ENCODE measurements at places on chromosomes 6 and 20.

- DNase-seq, result no peak
These were observed 5.4 kb downstream of the NKX2-2 start for GRCh38 chr20:21508230-21509078.

GRCh38 chr20:59633656-59634251, 29.4 kb downstream of the PHACTR3 start:
- DNase-seq, result no peak

- DNase-seq, result no peak
These were observed at the start of gene NRN1 for GRCh38 chr6:6006428-6007365. Gene NRN1 (minus strand): TSS chr6:6006925. CDS start chr6:6006749, 176 bp downstream.

- DNase-seq, result no peak
These were observed 312.5 kb downstream of the EYA4 start for GRCh38 chr6:133553652-133554051.

- DNase-seq, result no peak
These were observed 14.1 kb upstream of the TCFL5 start for GRCh38 chr20:62875419-62876361.

DNA sequence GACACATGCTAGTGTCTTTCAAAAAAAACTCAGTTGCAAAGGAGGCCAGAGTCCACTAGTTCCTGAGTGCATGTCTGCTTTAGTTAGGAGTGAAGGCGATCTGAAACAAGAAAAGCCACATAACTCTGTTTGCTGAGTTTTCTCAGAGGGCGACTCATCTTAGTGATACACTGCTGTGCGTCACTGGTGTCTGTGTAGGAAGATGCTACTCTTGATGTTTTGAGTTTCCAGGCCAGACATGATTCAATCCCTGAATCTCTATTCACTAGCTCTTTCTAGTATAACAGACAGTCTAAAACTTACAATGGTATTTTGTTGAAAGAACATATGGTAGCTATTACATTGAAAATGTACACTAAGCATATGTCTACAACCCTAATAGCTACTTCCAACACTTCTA, 60.9 kb downstream of the GFRAL start:
- no peak for DNase-seq

DNA sequence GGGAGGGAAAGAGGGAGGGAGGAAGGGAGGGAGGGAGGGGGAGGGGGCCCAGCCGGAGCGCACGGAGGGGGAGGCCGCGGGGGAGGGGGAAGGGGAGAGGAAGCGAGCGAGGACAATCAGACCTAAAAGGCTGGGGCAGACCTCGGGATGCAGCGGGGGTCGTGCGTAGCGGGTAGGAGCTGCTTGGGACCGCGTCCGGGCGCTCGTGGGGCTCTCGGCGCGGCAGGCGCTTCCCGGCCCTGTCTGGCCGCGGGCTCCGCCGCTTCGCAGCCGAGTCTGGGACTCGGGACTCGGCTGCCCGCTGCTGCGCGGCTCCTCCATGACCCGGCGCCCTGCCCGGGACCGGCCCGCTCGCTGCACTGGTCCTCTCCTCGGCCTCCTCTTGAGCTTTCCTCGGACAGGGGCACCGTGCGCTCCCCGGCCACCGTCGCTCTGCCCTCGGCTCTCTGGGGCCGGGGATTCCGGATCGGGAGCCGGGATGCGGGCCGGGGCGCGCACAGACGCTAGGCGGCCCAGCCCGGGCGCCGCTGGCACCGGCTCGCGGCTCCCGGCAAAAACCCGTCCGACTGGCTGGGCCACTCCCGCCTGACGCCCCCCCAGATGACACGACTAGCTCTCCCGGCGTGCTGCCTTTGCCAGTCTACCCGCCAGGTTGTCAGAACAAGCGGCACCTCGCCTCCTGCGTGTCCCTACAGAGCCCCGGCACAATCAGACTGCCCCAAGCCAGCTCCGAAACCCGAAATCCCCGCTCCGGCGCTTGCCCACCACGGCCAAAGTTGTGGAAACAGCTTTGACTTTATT, 2.2 kb downstream of the TFAP2A start:
- DNase-seq, result no peak

DNA sequence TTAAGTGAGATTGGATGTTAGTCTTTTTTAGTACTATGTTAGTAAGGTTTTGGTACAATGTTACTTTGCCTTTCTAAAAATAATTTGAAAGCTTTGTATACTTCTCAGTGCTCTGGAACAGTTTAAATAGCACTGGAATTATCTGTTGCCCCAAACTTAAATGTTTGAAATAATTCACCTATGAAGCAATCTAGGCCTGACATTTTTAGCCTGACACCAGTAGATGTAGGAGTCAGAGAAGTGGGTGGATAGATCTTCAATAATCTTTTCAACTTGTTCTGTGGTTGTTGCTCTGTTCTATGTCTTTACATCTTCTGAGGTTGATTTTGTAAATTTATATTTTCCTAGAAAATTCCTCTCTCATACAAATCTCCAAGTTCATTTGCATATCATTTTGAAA, 103.1 kb upstream of the ADGRF1 start:
- DNase-seq, result no peak

DNA sequence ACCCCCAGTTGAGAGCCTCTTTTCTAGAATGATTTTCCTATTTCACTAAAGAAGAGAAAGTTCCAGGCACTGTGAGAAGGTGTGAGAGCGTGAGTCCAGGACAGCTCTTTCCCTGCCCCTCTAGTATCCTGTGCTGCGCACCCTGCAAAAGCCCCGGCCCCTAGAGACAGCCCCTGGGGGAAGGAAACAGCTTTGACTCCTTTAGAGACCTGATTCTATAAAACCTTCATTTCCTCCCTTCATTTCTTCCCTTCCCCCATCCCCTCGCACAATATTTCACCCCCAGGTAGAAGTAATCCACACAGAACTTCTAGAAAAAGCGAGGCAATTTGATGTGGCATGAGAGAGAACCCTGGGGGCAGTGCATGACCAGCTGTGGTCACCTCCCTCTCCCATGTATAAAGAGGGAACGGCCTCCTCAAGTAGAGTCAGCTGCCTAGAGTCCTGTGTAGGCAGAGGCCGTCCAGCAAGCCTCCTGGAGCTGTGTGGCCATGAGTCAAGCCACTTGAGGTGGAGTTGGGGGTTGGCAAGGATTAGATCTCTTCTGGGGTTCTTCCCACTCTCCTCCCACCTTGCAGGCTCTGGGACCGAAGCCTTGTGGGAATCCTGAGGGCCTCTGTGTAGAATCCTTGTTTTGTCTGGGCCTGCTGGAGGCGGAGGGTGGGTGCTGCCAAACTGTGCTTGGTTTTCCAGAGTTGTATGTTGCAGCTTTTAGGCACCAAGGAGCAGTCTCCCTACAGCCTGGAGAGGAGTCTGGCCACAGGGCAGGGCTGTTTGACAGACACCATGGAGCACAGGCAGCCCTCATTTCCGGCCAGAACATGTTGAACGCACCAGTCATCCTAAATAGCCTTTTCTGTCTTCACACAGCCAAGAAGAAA, 41.7 kb downstream of the CHMP4B start:
- DNase-seq, result no peak

DNA sequence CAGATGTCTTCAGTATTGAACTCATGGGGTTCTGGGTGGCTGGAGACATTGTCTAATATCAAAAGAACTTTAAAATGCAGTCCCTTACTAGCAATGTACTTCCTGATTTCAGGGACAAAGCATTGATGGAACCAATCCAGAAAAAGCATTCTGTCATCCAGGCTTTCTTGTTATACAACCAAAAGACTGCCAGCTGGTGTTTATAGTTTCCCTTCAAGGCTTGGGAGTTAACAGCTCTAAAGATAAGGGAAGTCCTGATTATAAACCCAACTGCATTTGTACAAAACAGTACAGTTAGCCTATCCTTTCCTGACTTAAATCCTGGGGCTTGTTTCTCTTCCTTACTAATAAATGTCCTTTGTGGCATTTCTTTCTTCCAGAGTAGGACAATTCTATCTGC, 160.0 kb downstream of the COL21A1 start:
- no peak for DNase-seq

DNA sequence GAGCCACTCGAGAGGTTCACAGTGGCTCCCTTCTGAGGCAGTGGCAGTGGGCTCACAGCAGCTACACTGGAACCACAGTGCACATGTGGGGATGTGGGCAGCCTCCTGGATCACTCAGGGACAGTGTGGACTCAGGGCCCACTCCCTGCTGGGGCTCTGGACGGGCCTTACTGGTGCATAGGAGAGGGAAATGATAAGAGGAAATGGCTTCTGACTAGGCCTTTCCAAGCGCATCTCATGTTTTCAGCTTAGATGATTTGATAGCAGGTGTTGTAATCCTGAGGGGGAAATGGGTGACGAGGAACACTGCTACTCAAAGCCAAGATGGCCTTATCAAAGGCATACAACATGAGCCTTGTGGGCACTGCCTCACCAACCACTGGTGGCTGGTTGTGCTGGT, 44.0 kb downstream of the PANK2 start:
- DNase-seq, result no peak

DNA sequence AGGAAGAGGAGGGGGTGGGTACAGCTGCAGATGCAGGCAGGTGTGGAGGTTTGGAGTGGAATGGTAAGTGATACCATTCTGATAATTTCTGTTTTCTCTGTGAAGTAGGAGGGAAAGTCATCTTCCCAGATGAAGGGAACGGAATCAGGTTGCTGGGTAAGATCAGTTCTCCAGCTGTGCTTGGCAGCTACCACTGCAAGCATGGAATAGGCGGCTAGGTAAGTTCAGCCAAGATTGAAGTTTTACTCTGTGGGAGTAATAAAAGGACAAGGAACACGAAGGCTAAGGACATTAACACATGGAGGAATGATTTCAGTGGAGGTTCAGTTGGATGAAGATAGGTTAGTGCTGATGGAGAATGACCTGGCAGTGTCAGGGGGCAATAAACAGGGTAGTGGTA, 128.3 kb downstream of the CARMIL1 start:
- no peak for DNase-seq

GRCh38 chr6:70412252-70413113, 825 bp upstream of the FAM135A start:
- peak; percentile 10 for DNase-seq

DNA sequence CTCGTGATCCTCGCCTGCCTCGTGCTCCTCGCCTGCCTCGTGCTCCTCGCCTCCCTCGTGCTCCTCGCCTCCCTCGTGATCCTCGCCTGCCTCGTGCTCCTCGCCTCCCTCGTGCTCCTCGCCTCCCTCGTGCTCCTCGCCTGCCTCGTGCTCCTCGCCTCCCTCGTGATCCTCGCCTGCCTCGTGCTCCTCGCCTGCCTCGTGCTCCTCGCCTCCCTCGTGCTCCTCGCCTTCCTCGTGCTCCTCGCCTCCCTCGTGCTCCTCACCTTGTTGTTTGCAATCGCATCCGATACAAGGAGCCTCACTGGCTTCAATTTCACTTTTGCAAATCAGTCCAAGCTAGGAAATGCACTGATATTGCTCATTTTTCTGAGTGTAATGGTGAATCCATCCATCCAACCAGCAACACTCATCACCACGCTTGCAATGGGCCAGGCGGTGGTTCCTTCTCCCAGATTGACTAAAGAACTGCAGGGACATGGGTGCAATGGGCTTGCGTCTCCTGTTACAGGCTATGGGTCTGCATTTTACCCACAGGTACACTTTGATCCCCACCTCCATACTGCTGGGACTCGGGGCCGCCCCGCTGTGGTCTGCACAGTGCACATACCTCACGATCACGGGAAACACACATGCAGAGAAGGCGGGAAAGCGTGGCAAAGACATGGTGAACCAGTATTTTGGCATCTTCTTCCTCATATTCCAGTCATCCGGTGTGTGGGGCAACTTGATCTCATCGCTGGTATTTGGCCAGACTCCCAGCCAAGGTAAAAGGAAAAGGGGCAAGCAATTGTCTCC, 4.6 kb downstream of the UNC93A start:
- DNase-seq, result no peak

DNA sequence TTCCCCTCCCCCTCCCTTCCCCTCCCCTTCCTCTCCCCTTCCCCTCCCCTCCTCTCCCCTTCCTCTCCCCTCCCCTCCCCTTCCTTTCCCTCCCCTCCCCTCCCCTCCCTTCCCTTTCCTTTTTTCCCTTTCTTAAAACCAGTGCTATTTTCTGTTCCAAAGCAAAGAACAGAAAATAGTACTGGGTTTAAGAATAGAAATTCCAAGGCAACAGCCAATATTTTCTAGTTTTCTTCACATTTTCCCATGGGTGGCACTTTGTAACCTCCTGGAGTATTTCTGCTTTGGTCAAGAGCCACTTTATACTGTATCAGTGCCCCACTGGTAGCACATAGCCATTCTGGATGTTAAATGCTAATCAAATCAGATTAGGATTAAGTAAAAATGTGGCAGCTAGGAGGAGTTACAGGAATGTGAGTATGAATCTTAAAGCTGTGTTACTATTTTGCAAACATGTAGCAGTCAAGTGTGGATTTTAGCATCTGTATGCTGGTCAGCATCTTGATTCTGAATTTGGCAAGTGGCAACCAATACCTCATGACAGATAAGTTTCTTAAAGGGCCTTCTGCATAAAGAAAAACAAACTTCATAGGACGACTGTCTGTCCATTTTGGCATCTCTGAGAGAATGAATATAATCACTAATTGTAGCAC, 126.4 kb downstream of the CEP57L1 start:
- no peak for DNase-seq

DNA sequence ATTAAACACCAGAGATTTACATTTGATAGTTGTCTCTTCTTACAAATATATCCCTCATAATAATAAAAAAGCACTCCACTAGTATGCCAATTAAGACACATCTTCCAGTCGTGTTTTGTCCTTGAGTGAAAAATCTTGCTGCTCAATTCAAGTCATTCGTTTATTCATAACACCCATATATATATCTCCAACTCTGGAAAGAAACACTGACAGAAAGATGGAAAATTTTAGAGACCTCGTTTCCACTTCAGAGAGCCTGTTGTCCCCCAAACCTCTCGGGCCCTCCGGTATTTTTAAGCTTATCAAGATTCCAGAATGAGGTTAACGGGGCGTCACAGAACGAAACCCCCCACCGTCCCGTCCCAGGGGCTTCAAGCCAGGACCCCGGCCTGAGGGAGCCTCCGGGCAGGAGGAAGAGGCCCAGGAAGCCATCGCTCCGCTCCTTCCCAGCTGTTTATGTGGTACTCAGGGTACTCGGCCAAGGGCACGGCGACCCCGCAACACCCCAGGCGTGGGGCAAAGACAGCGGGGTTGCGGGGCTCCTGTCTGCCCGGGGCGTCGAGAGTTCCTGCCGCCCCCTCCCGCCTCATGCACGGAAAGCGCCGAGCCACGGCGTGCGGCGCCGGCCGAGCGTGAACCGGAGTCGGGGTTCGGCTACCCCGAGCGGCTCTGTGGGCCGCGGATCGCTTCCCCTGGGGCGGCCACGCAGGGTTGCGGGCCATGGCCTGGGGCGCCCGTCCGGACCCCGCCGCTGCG, 623 bp upstream of the SNX9 start:
- DNase-seq, result no peak

DNA sequence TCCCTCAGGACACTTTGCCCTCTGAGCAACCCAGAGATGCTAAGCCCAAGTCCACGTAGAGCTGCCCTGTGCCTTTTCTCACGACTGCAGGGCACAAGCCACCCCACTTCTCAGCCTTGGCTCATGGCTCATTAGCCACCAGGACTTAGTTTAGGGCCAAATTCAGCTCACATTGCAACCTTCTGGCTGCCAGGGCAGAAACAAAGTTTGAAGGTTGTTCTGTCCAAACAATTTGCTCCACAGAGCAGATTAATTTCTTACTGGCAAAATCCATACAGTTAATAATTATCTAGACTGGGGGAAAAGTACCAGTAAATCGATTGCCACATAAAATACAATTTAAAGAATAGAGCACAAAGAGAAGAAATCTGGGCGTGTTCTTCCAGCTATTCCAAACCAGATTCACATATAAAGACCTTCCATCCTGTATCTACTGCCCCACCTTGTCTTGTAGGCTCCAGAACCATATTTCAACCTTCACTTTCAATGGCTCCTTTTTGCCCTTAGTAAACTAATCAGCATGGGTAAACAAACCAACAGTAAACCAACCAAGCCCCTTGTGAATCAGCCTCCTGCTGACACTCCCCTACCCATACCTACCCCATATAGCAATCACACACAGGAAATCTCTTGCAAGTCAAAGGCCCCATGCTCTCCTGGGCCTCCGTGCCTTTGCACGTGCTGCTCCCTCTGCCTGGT, 101.9 kb downstream of the QRSL1 start:
- no peak for DNase-seq

All from activated gamma-delta T cell (primary cell).